ENCODE measurements at places on chromosomes 11 and 22. TPM values are rescaled to one million over a fixed set of nuclear protein-coding genes. Genes with fewer than 3 reads are reported as not detected.
A peak's percentile ranks its signal among the peaks of the same experiment; 100 is the strongest.

FZD4 gene
- 1.4 TPM for polyA plus RNA-seq

PPFIBP2 gene
- polyA plus RNA-seq = 7.1 TPM

BCR gene
- 15.6 TPM for polyA plus RNA-seq

DNA sequence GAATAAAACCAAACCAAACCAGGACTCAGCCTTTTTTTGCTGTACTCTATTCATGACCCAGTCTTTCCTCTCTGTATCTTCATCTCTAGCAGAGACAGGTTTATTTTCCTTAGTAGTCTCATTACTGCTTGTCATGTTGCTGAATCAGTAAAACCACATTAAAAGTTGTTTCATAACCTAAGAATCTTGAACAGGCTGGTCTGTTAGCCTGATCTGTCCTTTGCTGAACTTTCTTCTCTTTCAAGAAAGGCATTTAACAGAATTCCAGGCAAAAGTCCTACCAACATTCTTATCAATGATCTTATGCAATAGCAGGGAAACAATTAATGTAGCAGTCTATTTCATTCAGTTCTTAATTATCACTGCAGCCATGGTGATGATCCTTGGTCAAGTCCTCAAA lies 197.7 kb downstream of the CASP12 start:
- DNase-seq = no peak

- peak; percentile 2 for DNase-seq
Measured at GRCh38 chr11:95556342-95557163, 233.0 kb downstream of the FAM76B start.

Data from GM23338 (cell line).